Dermis lymphatic vessel endothelial cell (primary cell): ENCODE measurements at places on chromosomes 3 and 15. TPM values are rescaled to one million over a fixed set of nuclear protein-coding genes. Genes with fewer than 3 reads are reported as not detected.

Gene ADPRH
- 7.5 and 11.8 TPM in 2 replicates for total RNA-seq

Gene PLSCR2
- not detected in 2 replicates for total RNA-seq

Gene C3orf20
- under 0.01 TPM in 2 replicates for total RNA-seq

Gene PCBP4
- total RNA-seq, result 13.1 and 16.9 TPM in 2 replicates

Gene GOLGA6L7
- not detected in 2 replicates for total RNA-seq

Gene CYP11A1
- not detected in 2 replicates for total RNA-seq

Gene CLEC3B
- 0.43 and 0.65 TPM in 2 replicates for total RNA-seq

Gene CDCP1
- 0.11 TPM in 1 of 2 replicates, not detected in the other for total RNA-seq

Gene CAMK2N2
- total RNA-seq, result not detected in 2 replicates

Gene PIERCE2
- 0.76 and 1.8 TPM in 2 replicates for total RNA-seq

Gene CYP1A2
- not detected in 2 replicates for total RNA-seq

Gene IMPDH2
- 149 and 269 TPM in 2 replicates for total RNA-seq

Gene TMEM158
- total RNA-seq, result 2.0 and 5.3 TPM in 2 replicates

Gene LMCD1
- total RNA-seq, result 21.6 and 38.9 TPM in 2 replicates

Gene RPUSD3
- 14.1 and 18.9 TPM in 2 replicates for total RNA-seq

Gene DMXL2
- 10.1 and 12.6 TPM in 2 replicates for total RNA-seq

Gene ACAA1
- 27.8 and 36.7 TPM in 2 replicates for total RNA-seq

Gene THRB
- under 0.01 and 0.09 TPM in 2 replicates for total RNA-seq

Gene MUC20
- 0.11 and 0.34 TPM in 2 replicates for total RNA-seq

Gene ROPN1
- total RNA-seq, result not detected in 2 replicates

Gene EPHB1
- total RNA-seq, result 1.6 and 2.1 TPM in 2 replicates

Gene MAP6D1
- total RNA-seq, result 0.43 and 0.69 TPM in 2 replicates

Gene PIGZ
- total RNA-seq, result 2.7 and 3.1 TPM in 2 replicates

Gene GCNT3
- total RNA-seq, result not detected in 2 replicates

Gene SERPINI1
- total RNA-seq, result 1.1 and 1.4 TPM in 2 replicates

Gene CRABP1
- total RNA-seq, result not detected in 2 replicates

Gene RASSF1
- 15.3 and 24.7 TPM in 2 replicates for total RNA-seq

Gene SV2B
- total RNA-seq, result 0.11 and 0.17 TPM in 2 replicates

Gene ACP3
- not detected in 2 replicates for total RNA-seq

Gene KCNMB2
- total RNA-seq, result not detected in 2 replicates

Gene PDZRN3
- under 0.01 and 0.11 TPM in 2 replicates for total RNA-seq

Gene ITIH3
- total RNA-seq, result 0.95 and 0.98 TPM in 2 replicates

Gene TP63
- total RNA-seq, result not detected in 2 replicates

Gene PARP15
- 0.11 and 0.17 TPM in 2 replicates for total RNA-seq

Gene ALS2CL
- total RNA-seq, result 4.0 and 7.0 TPM in 2 replicates

Gene NR2F2
- total RNA-seq, result 18.1 and 35.1 TPM in 2 replicates

Gene SPTBN5
- 0.76 and 1.0 TPM in 2 replicates for total RNA-seq

Gene PRR20G
- total RNA-seq, result not detected in 2 replicates

Gene SCG5
- 0.22 and 0.60 TPM in 2 replicates for total RNA-seq

Gene NANOGP8
- not detected in 2 replicates for total RNA-seq

Gene GOLGA6L10
- total RNA-seq, result 0.22 and 0.60 TPM in 2 replicates

Gene ACAN
- under 0.01 TPM in 2 replicates for total RNA-seq

Gene LDHAL6B
- total RNA-seq, result not detected in 2 replicates

Gene EIF4E3
- 2.4 and 3.2 TPM in 2 replicates for total RNA-seq

Gene TRANK1
- 6.1 and 8.9 TPM in 2 replicates for total RNA-seq

Gene IMPG2
- 0.65 and 0.69 TPM in 2 replicates for total RNA-seq

Gene DZIP3
- 3.3 TPM in 2 replicates for total RNA-seq

Gene CASR
- total RNA-seq, result not detected in 2 replicates

Gene CADM2
- total RNA-seq, result 0.22 TPM in 1 of 2 replicates, not detected in the other

Gene DNAJA4
- 0.86 and 1.3 TPM in 2 replicates for total RNA-seq
